ENCODE measurements at places on chromosomes 3 and 15. TPM values are rescaled to one million over a fixed set of nuclear protein-coding genes. Genes with fewer than 3 reads are reported as not detected.

NTRK3 gene
- 0.24 TPM for total RNA-seq

RUVBL1 gene
- 137 TPM for total RNA-seq

FBXL22 gene
- 0.83 TPM for total RNA-seq

COL7A1 gene
- total RNA-seq, result 0.83 TPM

HDAC11 gene
- total RNA-seq, result 1.4 TPM

CCDC54 gene
- total RNA-seq, result not detected

GRCh38 chr15:91632176-91632575 is 221.3 kb upstream of the SLCO3A1 start:
- DNase-seq, result no peak

DNA sequence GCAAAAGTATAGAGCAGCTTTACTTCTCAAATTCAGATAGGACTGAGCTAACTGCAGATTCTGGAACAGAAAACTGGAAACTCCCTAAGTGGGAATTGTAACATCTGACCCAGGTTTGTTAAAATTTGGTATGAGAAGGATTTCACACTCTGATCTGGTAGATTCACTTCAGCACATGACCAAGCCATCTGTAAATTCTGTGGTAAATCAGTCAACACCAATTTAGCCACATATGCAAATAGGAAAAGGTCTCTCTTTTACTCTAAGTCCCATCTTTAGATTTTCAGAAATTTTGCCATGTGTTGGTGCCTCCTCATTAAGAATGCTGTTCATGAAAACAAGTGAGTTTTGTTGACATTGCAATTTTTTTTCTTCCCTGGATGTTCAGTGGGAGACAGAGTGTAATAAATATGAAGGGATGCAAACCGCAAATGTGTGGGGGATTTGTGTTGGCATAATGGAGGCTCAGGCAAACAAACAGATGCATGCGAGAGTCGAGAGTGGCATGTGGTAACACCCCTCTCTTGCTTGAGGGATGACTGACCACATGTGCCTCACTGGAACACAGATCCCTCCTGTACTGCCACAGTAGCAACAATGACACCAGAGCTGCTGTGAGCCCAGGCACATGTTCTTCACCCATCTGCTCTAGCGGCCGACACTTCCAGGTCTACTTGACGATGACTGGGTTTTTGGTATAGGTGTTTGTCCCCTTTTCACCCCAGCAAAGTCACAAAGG is 146.6 kb downstream of the FEZF2 start:
- DNase-seq, result no peak

DNA sequence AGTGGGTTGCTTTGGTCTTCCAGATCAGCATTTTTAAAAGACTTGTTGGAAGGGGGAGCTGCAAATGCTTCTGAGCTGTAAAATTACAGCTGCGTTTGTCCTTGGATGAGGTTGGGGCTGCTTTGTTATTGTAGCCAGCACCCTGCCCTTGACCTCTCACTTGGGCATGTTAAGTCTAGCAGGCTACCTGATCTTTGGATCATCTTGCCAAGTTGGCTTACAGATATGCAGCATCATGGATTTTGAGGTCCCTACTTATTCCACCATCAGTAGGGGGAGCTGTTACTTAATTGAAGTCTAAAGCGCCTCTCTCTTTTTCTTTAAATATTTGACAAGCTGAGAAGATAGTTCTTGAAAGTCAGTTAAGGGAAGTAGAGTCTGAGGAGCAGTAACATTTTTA is 793.0 kb downstream of the MCTP2 start:
- DNase-seq, result no peak

- no peak for DNase-seq
Observed at GRCh38 chr3:109313061-109313460, 3.3 kb downstream of the DPPA2 start.

- no peak for DNase-seq
Observed at GRCh38 chr3:33044676-33045075, 52.3 kb downstream of the GLB1 start.

GRCh38 chr3:128466840-128467541 is at the start of gene DNAJB8:
TSS of gene DNAJB8 (minus strand) at chr3:128466890. CDS start at chr3:128463245, 3,645 bp downstream.
- DNase-seq, result peak; percentile 55

DNA sequence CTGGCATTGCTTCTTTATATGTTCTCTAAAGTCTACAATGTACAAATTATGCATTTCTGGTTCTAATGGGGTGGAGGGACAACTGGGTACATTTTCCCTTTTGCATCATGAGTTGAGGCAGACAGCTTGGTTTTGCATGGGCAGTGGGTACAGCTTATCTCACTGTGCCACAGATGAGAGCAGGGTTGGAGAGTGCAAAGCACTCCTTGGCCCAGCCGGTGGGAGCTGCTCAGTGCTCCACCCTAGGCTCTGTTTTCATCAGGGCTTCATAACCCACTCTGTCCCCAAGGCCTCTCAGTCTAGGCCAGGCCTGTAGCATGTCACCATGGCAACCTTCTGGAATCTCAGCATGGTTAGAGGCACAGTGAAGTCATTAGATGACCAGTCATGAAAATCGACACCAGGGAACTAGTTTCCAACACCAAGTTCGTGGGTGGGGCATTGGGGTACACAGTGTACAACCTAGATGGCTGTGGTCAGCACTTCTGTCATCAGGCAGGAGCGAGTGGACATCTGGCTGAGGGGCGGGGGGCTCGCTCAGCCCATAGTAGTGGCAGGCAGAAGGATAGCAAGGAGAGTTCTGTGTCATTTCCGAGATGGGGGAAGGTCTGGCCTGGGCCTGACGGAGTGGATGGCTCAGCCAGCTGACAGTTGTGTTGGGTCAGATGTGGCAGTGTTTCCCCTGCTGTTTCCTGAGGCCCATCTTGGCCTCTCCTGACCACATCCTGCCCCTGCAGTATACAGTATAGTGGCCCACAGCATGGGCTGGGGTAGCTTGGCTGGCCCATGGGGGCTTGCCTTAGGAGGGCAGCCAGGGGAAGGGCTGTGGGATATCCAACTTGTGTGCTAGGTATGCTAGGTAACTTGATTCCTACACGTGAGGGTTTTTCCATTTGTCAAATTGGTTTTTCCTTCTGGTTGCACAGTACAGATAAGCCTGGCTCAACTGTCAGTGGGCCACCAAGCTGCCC is 75.7 kb upstream of the PRR23C start:
- no peak for DNase-seq

DNA sequence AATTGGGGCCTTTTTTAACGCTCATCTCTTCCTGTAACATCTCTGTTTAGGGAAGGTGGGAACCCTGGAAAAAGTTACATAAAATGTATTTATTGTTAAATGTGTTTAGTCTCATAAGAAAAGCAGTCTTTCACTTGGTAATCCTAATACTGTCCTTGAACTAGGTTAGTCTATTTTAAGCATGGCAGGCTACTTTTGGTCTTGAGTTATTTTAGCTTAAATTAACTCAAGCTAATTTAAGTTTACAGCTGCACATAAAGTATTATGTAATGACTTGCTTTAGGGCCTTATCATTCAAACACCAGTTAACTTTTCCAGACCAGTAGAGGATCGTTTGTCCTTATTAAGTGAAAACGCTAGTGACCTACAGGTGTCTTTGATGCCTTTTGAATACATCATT is 63.2 kb downstream of the DCUN1D1 start:
- no peak for DNase-seq

All from activated T-helper 1 cell treated with anti-CD3 and anti-CD28 coated beads, Interleukin-12 subunit alpha, Interleukin-12 subunit beta, Interleukin-2, Interleukin-4 antibody, amounts not matched to agents 30 ng/mL and 10 ng/mL and 1 ng/mL, durations not matched to agents 14 hours and 24 hours and 36 hours (primary cell).